ENCODE measurements at places on chromosomes 3 and 15. TPM values are rescaled to one million over a fixed set of nuclear protein-coding genes. Genes with fewer than 3 reads are reported as not detected.
A peak's percentile ranks its signal among the peaks of the same experiment; 100 is the strongest.

- no peak overlapping the region for H3K27ac ChIP-seq
- H3K36me3 ChIP-seq = no peaks in the 10 kb centered on the region
- H3K4me1 ChIP-seq = peaks cover under 1% of the 10 kb centered on the region
- no peaks in the 10 kb centered on the region for H3K27me3 ChIP-seq
- H3K4me3 ChIP-seq = no peak overlapping the region
- DNase-seq = no peak
These were observed 223.8 kb upstream of the PRICKLE2 start for GRCh38 chr3:64449026-64449425.

GRCh38 chr3:77348244-77348855, 308.5 kb downstream of the ROBO2 start:
- H3K36me3 ChIP-seq = no peaks in the 10 kb centered on the region
- H3K4me1 ChIP-seq = no peaks in the 10 kb centered on the region
- H3K27ac ChIP-seq = no peak overlapping the region

- H3K27ac ChIP-seq = peak overlapping the region; percentile 84
- DNase-seq = no peak
- H3K4me1 ChIP-seq = peaks cover 81% of the 10 kb centered on the region
These were observed 101.4 kb downstream of the FNDC3B start for GRCh38 chr3:172140499-172141391.

GRCh38 chr3:127469760-127470159, 120.8 kb downstream of the TPRA1 start:
- H3K36me3 ChIP-seq = no peaks in the 10 kb centered on the region
- no peak for DNase-seq
- H3K27me3 ChIP-seq = no peaks in the 10 kb centered on the region
- no peak overlapping the region for H3K27ac ChIP-seq
- H3K4me1 ChIP-seq = no peaks in the 10 kb centered on the region
- no peak overlapping the region for H3K4me3 ChIP-seq

OPA1 gene
- total RNA-seq = 43.0 TPM

ZNF774 gene
- total RNA-seq = 4.4 TPM

GP9 gene
- 8.9 TPM for total RNA-seq
